PC-3 (cell line): ENCODE measurements at places on chromosomes 7 and 10. TPM values are rescaled to one million over a fixed set of nuclear protein-coding genes. Genes with fewer than 3 reads are reported as not detected.

DNA sequence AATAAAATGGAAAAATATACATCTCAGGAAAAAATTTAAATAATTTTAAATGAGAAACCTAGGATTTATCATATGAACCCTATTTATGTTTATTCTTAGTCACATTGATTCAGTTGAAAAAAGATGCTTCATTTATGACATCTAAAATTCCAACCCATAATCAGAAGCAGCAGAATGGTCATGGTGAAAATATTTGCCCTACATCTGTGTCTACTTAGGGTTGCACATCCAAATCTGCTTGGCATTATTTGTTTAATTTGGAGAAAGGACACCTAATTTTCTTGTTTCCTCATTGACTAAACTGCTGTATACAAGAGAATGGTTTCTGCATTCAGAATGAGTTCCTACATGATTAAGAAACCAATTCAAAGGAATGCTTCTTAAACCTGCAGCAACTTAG is 72.9 kb upstream of the SKAP2 start:
- no peaks in the 10 kb centered on the region for H3K27me3 ChIP-seq
- H3K36me3 ChIP-seq, result no peaks in the 10 kb centered on the region
- H3K27ac ChIP-seq, result no peak overlapping the region
- DNase-seq, result no peak

DNA sequence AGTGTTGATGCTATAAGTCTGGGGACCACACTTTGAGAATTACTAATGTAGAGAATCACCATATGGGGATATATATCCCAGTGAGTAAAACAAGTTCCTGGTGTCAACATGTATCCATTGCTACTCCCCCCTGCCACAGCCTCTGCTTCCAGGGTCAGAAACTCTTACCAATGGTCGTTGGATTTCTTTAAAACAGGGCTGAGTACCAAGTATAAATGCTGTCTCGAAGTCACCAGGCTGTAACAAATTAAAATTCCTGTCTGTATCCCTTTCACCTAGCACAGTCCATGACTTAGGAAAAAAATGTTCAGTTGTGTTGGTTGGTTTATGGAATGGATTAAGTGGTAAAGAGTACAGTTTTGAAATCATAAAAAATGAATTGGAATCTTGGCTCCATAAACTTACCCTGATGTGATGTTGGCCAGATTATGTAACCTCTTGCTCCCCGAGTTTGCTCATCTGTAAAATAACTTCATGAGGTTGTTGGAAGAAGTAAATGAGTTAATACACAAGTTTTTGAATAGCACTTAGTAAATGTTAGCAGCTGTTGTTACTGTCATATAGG is 364.0 kb upstream of the LRGUK start:
- H3K4me3 ChIP-seq, result no peak overlapping the region
- no peaks in the 10 kb centered on the region for H3K4me1 ChIP-seq
- no peaks in the 10 kb centered on the region for H3K36me3 ChIP-seq

Gene TFEC
- 0.12 and 0.15 TPM in 2 replicates for total RNA-seq

GRCh38 chr10:24433705-24434104 is 224.8 kb downstream of the KIAA1217 start:
- peaks cover 26% of the 10 kb centered on the region for H3K4me1 ChIP-seq
- no peak overlapping the region for H3K27ac ChIP-seq
- DNase-seq, result no peak
- H3K4me3 ChIP-seq, result no peak overlapping the region
- H3K27me3 ChIP-seq, result no peaks in the 10 kb centered on the region

DNA sequence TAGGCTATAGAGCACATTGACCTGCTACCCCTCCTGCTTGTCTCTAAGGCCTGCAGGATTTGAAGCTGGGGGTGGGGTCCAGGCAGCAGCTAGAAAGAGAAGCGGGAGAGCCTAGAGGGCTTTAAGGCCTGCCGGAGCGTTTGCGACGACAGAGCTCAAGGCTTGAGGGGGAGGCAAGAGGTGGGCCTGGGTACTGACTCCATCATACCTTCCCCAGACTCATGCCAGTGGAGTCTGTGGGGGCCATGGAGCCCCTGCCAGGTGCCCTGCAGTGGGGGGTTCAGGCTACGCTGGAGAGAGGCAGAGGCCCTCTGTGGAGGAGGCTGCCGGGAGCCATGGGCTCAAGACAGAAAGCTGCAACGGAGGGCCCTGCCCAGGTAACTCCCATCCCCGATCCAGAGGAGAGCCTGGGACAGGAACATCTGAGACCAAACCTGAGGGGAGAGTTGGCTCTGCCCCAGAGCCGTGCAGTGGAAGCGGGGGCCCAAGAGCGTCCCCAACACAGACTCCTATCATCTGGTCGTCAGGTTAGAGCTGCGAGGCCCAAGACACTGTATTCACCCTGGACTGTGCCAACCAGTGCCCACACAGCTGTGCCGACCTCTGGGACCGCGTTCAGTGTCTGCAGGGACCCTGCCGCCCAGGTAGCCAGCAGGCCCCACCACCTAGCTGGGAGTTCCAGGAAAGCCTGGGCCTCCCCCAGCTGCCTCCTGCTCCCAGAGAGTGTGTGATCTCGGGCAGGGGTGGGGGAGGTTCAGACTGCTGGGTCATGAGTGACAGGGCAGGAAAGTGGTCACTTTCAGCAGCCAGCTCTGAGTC is 13.2 kb upstream of the ZNF862 start:
- H3K27ac ChIP-seq, result no peak overlapping the region
- H3K36me3 ChIP-seq, result no peaks in the 10 kb centered on the region
- H3K27me3 ChIP-seq, result no peaks in the 10 kb centered on the region
- H3K4me3 ChIP-seq, result no peak overlapping the region
- H3K4me1 ChIP-seq, result no peaks in the 10 kb centered on the region

DNA sequence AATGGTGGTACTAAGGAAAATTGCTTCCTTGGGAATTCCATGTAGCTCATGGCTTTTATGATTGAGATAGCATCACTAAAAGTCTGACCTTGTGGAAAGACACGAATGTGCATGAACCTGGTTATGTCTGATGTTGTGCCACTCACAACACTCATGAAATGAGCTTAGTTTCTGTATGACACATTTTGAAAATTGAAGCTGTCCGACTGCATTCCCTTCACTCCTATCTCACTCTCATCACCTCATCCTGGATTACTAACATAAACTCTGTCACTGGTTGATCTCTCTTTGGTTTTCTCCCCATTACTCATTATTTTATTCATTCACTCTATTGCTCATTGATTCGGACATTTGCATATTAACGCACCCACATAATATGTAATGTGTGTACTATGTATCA is 190.0 kb upstream of the VWC2 start:
- no peak overlapping the region for H3K27ac ChIP-seq
- no peak for DNase-seq
- peaks cover 27% of the 10 kb centered on the region for H3K27me3 ChIP-seq
- H3K4me1 ChIP-seq, result no peaks in the 10 kb centered on the region
- H3K4me3 ChIP-seq, result no peak overlapping the region

GRCh38 chr10:80322711-80323110 is 33.3 kb upstream of the MAT1A start:
- H3K36me3 ChIP-seq, result no peaks in the 10 kb centered on the region
- H3K27ac ChIP-seq, result no peak overlapping the region
- no peak overlapping the region for H3K4me3 ChIP-seq
- no peaks in the 10 kb centered on the region for H3K4me1 ChIP-seq

DNA sequence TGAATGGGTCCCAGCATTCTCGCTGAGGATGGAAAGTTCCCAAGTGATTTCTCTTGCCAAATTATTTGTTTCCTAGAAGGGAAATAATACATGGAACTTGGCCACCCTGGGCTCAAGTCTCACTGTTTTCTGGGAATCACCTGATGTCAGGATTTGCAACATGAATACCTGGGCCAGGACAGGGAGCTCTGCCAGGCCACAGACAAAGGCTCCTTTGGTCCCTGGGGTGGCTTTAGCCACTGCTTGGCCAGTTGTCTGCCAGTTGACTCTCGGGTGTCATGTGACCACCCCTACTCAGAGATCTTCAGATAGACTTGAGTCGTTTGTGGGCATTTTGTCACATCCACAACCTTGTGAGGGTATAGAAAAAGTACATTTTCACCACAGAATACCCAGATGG is 258.0 kb upstream of the HABP2 start:
- peaks cover 16% of the 10 kb centered on the region for H3K4me1 ChIP-seq
- DNase-seq, result no peak
- no peak overlapping the region for H3K4me3 ChIP-seq
- no peaks in the 10 kb centered on the region for H3K36me3 ChIP-seq

Gene FAM3C
- total RNA-seq, result 37.7 and 37.9 TPM in 2 replicates

- DNase-seq, result no peak
- H3K4me3 ChIP-seq, result no peak overlapping the region
- H3K36me3 ChIP-seq, result no peaks in the 10 kb centered on the region
Measured at GRCh38 chr10:60293581-60294175, 96.0 kb downstream of the ANK3 start.

DNA sequence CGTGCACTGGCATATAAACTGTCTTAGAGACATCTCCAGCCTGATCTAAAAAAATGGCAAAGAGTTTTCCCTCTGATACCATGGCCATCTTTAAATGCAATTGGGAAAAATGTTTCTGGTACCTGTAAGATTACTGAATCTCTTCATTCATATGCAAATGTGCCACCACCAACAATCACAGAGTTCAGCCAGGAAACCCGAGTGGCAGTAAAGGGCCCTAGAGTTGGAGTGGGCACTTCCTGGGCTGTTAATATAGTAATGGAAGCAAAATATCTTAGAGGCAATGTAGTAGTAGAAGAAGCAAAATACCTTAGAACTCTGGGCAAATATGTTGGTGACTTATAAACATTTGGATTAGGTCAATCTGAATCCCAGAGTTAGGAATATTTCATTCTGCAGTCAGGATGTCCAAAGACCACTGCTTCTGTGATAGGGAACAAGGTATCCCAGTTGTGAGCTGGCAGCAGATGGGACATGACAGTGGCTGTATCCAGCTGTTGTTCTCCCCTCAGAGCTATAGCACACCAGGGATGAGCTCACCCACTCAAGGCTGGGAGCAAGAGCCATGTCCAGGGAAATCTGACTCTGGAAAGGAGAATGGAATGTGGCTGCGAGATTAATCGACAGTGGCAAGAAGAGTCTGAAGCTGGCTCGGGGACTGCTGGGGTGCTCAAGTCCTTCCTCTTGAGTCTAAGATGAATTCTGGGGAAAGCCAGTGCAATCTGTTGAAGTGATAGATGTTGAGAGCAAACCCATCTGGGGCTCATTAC is 332.1 kb downstream of the PHTF2 start:
- no peaks in the 10 kb centered on the region for H3K36me3 ChIP-seq
- H3K4me1 ChIP-seq, result peaks cover 5% of the 10 kb centered on the region; the same call in 1 of the 2 replicates
- H3K27me3 ChIP-seq, result peaks cover 36% of the 10 kb centered on the region
- no peak for DNase-seq

DNA sequence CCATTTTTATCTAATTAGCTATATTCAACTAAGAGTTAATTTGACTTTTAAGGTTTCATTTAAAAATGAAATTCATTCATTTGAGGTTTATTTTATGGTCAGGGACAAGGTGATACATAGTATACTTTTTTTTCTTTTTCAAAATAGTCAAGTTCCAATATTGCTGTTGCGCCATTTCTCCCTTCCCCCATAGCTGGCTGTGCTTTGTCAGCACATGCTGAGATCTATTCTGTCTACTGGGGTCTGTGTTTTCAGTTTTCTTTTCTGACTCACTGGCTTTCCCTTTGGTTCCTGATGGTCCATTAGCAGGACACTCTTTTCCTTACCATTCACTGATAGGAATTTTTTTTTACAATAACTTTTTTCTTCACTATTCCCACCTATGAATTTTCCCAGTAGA is 336.4 kb upstream of the TMEM229A start:
- DNase-seq, result no peak
- H3K27me3 ChIP-seq, result no peaks in the 10 kb centered on the region
- H3K4me3 ChIP-seq, result no peak overlapping the region
- H3K36me3 ChIP-seq, result no peaks in the 10 kb centered on the region
- no peaks in the 10 kb centered on the region for H3K4me1 ChIP-seq
- H3K27ac ChIP-seq, result no peak overlapping the region

- no peak overlapping the region for H3K4me3 ChIP-seq
- H3K36me3 ChIP-seq, result no peaks in the 10 kb centered on the region
- H3K27ac ChIP-seq, result peak overlapping the region; percentile 91; the same call in 1 of the 2 replicates
- H3K4me1 ChIP-seq, result peaks cover 22% of the 10 kb centered on the region
- peak; percentile 57 for DNase-seq
- H3K27me3 ChIP-seq, result no peaks in the 10 kb centered on the region
Measured at GRCh38 chr10:72026278-72027111, 61.9 kb downstream of the SPOCK2 start.

DNA sequence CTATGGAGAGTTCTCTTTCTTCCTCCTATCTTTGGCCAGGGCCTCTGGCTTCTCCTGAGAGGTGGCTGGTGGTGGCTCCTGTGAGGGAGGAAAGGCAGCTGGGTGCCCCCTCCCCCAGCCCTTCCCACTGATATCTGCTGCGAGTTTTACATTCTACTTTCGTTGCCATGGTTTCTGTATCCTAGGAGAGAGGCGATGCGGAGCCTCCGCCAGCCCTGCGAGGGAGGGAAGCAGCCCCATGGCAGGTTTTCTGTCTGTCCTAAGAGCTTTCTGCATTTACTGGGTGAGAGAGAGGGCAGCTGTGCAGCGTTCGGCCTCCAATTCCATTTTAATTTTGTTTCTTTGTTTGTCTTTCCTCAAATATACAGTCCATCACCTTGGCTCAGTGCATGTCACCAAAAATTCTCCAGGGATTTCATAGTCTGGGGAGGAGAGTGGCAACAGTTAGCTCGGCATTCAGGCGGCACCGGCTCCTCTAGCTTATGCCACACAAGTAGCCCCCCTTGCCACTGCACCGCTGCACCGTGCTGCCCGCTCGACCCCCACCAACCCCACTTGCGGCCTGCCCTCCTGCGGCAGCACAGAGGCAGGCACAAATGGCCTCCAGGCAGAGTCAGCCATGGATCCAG is 20.4 kb downstream of the DNAJB12 start:
- no peak for DNase-seq
- H3K27ac ChIP-seq, result no peak overlapping the region
- H3K27me3 ChIP-seq, result no peaks in the 10 kb centered on the region
- peaks cover 6% of the 10 kb centered on the region; the same call in 1 of the 2 replicates for H3K36me3 ChIP-seq

Gene CYP26C1
- total RNA-seq, result 0.17 TPM in 1 of 2 replicates, not detected in the other

Gene EGFR
- total RNA-seq, result 50.0 and 64.6 TPM in 2 replicates

Gene PTPRZ1
- total RNA-seq, result not detected in 2 replicates

DNA sequence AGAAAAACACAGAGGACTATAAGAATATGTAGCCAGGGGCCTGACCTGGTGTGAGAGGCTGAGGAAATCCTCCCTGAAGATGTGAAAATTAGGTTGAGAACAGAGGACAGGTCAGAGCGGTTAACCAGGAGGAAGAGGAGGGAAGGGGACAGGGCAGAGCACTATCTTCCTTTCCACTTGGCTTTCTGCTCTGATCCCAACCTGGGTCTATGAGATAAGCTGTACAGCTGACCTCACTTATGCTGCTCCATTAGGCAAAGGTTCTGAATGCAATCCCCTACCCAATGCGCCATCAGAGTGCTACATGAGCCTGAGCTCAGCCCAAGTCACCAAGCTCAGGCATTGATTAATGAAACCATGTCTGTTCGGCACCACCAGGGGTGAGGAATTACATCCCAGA is 10.5 kb downstream of the LIPA start:
- H3K36me3 ChIP-seq, result peaks cover 13% of the 10 kb centered on the region; the same call in 1 of the 2 replicates
- no peaks in the 10 kb centered on the region for H3K4me1 ChIP-seq
- H3K27ac ChIP-seq, result no peak overlapping the region
- H3K4me3 ChIP-seq, result no peak overlapping the region
- no peak for DNase-seq

Gene C1QL3
- total RNA-seq, result 0.12 TPM in 1 of 2 replicates, not detected in the other
